RCC 7860 (cell line): ENCODE measurements at places on chromosomes 2 and 18.

DNA sequence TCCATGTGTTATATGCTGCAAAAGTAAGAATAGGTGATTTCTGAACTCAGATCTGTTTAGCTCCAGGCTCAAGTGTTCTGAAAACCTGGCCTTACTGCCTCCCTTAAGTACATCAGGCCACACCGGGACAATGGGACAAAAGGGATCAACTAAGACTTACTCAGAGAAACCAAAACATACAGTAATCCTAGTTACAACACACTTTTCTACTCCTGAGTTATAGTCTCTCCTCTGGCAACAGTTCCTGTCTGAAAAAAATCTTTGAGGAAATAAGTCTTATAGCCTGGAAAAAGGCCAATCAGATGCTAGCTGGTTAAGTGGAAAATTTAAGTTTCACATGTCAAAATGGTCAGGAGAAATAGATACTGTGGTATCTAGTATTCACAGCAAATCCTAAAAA lies 5.6 kb downstream of the METTL5 start:
- DNase-seq = no peak

- DNase-seq = peak; percentile 55
Measured at GRCh38 chr18:23377669-23378301, 75.3 kb upstream of the RIOK3 start.

GRCh38 chr2:85318222-85319074 lies 9.3 kb downstream of the TGOLN2 start:
- no peak for DNase-seq

DNA sequence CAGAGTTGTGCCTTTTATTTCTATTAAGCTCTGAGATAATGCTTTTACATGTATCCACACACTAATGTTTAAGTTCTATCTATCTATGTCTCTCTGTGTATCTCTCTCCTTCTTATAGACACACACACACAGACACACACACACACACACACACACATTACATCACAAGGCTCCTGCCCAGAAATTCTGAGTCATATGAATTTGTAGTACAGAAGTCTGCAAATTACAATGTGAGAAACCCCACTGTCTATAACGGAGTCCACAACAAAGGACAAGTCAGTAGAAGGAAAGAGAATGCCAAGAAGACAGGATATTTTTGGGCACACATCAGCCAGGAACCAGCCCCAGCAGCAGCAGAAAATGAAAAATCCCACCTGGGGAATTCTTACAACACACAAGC lies 142.4 kb downstream of the EN1 start:
- DNase-seq = no peak

- DNase-seq = peak; percentile 99
Measured at GRCh38 chr2:222709191-222709891, 37.9 kb downstream of the MOGAT1 start.

- DNase-seq = no peak
Measured at GRCh38 chr2:44766777-44767176, 174.7 kb upstream of the SIX3 start.

DNA sequence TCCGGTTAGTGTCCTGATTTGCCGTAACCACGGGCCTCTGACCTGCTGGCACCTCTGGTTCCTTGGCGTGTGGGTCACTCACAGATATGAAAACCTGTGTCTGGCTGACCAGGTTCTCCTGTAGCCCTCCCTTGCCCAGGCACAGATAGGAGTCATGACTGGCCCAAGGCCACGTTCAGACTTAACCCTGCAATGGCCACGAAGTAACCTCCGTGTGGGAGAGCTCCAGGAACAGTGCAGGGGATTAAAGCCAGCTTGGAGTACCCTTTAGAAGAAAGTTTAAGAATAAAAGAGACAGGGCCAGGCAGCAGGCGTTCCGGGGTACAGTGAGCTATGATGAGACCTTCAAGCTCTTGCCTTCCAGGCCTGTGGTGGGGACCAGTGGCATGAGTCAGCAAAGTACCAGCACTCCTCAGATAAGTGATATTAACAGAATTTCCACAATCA lies 25.5 kb downstream of the CENPO start:
- no peak for DNase-seq

- no peak for DNase-seq
Measured at GRCh38 chr2:98818164-98818563, 87.2 kb upstream of the MGAT4A start.

GRCh38 chr2:218805627-218806026 lies 23.7 kb downstream of the CYP27A1 start:
- DNase-seq = no peak

DNA sequence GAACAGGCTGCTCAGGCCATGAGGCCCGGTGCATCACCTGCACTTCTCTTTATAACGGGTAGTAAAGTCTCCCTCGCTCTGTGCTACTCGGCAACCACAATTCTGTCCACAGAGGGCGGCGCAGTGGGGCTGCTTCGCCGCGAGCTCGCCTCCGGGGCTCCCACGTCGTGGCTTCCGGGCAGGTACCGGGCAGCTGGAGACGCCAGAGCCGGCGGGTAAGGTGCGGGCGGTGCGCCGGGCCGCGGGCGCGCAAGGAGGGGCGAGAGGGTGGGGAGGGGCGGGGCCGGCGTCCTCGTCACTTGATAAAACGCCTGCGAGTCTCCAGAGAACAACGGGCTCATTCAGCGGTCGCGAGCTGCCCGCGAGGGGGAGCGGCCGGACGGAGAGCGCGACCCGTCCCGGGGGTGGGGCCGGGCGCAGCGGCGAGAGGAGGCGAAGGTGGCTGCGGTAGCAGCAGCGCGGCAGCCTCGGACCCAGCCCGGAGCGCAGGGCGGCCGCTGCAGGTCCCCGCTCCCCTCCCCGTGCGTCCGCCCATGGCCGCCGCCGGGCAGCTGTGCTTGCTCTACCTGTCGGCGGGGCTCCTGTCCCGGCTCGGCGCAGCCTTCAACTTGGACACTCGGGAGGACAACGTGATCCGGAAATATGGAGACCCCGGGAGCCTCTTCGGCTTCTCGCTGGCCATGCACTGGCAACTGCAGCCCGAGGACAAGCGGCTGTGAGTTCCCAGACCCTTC lies at the start of gene ITGA6:
TSS of gene ITGA6 (plus strand) at position 331 of the 734 bp plus-strand sequence.
- peak; percentile 64 for DNase-seq

- no peak for DNase-seq
Measured at GRCh38 chr18:66533693-66534092, 70.2 kb downstream of the CDH19 start.

GRCh38 chr18:12314591-12315305 lies 6.7 kb downstream of the TUBB6 start:
- DNase-seq = no peak
